ENCODE measurements at places on chromosomes 7 and 10.

DNA sequence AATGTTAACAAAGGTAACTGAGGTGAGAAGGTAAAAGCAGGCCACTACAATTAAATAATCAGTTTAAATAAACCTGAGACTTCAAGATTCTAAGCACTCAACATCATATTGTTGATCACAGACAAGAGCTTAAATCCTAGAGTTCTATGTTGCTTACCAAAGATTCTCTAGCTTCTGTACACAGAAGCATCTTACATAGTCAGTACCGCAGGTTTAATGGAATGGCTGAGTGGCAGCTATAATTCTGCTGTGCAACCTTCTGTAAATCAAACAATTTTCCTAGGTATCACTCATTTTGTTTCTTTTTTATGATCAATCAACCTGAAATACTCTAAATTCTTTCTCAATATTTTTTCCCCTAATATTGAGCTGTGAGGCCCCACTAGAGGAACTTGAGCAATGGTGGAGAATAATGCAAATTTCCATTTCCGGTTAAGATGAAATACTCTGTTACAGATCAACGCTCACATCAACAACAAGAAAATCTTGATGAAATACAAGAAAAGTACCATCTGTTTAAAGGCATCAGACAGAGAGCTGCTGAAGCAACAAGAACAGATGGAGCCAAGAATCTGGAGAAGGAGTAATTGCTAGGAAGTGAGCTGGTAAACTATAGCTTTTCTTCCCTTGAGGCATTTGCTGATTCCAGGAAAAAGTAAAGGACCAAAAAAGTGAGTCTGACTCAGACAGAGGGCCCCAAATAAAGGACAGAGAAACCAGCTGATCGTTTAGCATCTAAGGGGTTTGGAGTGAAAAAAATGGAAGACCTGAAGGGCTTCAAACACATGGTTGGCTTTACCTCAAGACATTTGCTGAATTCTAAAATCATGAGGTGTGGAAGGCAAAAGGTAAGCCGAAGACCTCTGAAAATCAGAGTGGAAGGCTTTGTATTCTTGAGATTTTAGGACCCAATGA is 22.6 kb downstream of the PNPLA8 start:
- peak; percentile 10 for DNase-seq

GRCh38 chr7:37912756-37913155 is 3.9 kb downstream of the SFRP4 start:
- no peak for DNase-seq

DNA sequence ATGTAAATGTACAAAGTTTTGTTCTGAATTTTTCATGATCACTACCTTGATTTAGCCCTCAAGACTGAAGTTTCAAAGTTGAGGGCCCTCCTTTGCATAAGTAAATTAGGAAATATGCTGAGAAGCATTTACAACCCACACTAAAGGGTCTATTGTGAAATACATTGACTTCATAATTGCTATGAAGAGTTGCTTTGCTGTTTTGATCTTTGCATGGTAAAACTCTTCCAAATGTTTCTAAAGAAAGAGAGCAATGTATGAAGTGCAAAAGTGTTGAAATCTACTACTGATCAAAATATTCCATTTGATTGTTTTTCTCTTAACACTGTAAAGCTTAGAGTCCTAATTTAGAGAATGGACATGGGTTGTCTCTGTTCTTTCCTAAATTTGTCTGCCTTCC is 77.2 kb downstream of the C7orf25 start:
- DNase-seq = no peak

DNA sequence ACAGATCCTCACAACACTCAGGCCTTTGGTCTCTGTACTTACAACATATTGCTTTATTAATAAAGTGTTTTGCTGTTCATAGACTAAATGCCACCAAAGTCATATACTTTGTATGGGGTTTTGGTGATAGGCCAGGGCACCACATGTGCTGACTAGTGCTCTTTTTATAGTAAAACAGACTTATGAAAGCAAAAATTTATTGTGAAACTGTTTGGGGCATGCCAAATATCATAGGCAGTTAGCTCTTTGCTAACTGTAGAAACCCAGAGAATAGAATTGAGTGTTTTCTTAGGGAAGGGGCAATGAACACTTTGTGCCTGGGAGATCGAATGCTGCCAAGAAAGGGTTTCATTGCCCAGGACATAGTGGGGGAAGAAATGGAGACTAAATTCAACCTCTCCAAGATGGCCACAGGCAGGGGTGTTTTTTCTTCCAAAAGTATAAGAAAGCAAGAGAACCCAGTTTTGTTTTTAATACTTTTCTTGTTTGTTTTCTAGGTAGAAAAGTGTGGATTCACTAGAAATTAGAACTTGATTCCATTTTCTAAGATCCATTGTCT is 142.7 kb downstream of the TRIL start:
- no peak for DNase-seq

- DNase-seq = no peak
These were observed 370.1 kb downstream of the IPMK start for GRCh38 chr10:57897611-57898010.

GRCh38 chr7:151900986-151901621 is 24.2 kb upstream of the PRKAG2 start:
- peak; percentile 11 for DNase-seq

- DNase-seq = no peak
These were observed 357.1 kb upstream of the AOAH start for GRCh38 chr7:37081436-37081835.

DNA sequence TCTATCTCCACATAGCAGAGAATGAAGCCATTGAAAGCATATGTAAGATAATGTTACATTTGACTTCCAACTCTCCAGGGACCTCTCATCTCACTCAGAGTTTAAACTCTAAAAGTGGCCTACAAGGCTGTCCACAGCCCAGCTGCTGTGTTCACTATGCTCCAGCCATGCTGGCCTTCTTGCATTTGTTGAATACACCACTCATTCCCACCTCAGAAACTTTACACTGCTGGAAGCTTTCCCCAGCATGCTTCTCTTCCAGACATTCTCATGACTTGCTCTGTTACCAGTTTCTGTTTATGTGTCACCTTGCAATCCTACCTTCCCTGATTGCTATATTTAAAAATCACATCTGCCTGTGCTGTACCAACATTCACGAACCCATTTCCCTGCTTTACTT is 167.2 kb downstream of the WNT2 start:
- no peak for DNase-seq

- DNase-seq = peak; percentile 98
These were observed 31.6 kb downstream of the IL15RA start for GRCh38 chr10:5945561-5946418.

DNA sequence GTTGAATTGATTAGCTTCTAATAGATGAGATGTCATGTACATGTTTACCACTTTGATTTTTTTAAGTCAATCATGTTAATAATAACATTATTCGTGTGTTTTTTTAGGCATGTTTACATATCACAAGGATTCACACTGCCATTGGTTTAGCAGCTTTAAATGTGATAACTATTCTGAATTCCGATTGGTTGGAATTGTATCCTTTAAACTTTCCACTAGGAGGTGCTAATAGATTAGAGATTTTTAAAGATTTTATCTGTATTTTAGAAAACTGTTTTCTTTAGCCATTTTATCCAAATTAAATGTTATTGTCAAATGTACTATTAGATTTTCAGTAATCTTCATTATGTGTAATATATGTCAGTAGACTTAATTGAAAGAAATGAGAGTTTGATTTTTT is 83.2 kb downstream of the HECTD2 start:
- peak; percentile 17 for DNase-seq

DNA sequence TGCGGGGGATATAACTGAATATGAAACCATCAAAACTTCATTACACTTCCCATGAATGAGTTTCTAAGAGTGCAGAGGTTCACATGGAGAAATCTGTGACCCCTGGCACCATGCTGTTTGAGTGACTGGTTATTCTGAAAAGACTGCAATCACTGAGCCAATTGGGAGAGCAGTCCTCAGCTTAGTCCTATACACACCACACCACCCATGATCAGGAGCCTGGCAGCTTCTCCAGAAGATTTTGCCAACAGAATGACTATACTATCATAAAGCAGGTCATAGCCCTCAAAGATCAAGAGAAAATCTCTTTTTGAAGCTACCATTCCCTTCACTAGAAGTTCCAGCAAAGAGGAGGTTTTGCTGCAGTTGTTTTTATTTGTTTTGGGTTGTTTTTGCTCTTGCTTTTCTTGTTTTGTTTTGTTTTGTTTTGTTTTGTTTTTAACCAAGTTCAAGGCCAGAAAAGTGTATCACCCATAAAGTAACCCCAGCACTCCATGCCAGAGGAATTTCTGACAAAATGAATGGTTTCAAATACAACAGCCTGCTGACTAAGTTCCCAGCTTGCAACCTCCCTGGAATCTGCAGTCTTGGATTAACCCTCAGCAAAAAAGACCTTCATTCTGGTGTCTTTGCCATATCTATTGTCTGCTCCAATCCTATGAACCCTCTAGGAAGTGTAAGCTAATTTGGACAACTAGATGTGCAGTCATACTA is 19.7 kb upstream of the HGF start:
- peak; percentile 16 for DNase-seq

GRCh38 chr10:3654980-3655379 is 130.0 kb downstream of the KLF6 start:
- no peak for DNase-seq

- DNase-seq = peak; percentile 15
These were observed 10.4 kb downstream of the ATG9B start for GRCh38 chr7:151013733-151014497.

GRCh38 chr10:42809676-42810075 is 27.1 kb downstream of the BMS1 start:
- no peak for DNase-seq

GRCh38 chr10:60820093-60820754 is 41.9 kb downstream of the CDK1 start:
- no peak for DNase-seq

- no peak for DNase-seq
These were observed 102.5 kb upstream of the APBB1IP start for GRCh38 chr10:26335574-26336093.

DNA sequence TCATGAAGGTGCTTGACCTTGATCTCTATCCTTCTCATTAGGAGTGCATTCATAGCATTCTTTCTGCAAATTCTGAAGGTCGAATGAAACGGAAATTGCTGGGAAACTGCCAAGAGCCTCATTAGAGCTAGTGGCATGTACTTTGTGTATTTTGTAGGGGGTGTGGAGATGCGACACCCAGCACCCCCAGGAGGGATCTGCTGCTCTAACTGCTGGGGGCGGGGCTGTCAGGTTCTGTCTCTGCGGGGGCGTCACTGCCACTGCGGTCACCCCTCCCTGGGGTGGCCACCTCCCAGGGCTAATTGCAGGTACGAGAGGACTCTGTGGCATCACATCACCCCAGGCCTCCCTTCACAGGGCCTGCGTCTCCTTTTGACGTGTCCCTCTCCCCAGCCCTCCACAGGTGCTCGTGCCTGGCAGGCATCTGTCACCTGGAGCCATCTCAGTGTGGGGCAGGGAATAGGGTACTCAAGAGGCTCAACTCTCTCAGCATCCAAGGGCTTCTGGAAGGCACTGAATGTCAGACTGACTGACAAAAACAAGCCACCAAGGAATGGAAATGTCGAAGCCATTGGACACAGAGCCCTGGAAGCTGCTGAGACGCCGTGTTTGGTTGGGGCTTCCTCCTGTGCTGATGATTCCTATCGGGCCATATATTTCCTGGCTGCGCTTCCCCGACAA is 151.1 kb downstream of the ACTR3B start:
- no peak for DNase-seq

DNA sequence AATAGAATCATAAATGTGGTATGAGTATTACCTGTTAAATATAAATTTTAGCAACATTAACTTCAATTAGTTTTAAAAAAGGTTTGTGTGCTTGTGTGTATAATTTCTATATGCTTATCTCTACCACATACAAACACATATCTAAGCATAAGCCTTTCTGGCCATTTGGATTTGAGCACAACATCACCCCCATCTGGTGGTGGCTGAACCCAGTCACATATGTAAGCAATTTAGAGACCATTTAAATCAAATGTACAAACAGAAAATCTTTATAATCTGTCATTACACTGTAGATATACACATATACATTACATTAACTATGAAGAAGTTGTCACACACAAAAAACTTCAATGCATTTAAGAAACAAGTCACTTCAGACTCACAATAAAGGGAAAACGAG is 31.7 kb downstream of the GPR22 start:
- no peak for DNase-seq

- no peak for DNase-seq
These were observed 23.1 kb downstream of the GNG11 start for GRCh38 chr7:93944673-93945072.

GRCh38 chr7:136174477-136175125 is 197.4 kb upstream of the MTPN start:
- no peak for DNase-seq

- no peak for DNase-seq
These were observed 416.4 kb downstream of the GFRA1 start for GRCh38 chr10:115856580-115856979.

- DNase-seq = no peak
These were observed 1.4 kb downstream of the LARP4B start for GRCh38 chr10:929960-930624.

DNA sequence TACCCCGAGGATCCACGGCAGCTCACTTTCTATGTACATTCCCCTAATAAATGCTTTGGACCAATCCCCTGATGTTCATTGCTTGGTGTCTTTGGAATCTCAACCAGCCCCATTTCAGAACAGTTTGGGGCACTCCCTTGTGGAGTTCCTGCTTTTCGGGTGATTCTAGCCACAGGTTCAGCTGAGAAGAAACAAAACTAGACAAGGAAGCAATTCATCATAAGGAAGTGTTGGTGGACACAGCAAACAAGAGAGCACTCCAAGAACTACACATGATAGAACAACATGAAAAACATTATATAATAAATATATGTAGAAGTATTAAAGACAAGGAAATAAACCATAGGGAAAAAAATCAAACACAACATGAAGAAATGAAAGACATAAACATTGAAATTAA is 6.0 kb upstream of the CCDC136 start:
- no peak for DNase-seq

DNA sequence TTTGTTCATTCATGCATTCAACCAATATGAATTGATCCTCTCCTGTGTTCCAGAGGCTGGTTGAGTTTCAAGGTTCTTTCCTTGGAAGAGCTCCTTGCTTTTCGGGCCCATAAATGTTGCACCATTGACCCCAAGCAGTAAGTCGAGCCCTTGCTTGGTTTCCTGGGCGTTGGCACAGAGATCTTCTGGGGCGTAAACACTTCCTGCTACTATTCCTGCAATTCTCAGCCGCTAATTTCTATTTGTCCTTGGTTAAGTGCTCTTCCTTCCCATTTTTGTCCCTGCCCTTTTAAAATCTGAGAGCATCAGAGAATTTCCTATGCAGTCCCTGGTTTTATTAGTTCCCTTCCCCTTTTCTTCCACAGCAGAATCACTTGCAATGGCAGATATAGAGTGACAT is 44.1 kb upstream of the ADRB1 start:
- DNase-seq = no peak

GRCh38 chr10:94025806-94026205 is 32.1 kb downstream of the PLCE1 start:
- DNase-seq = no peak

- peak; percentile 60 for DNase-seq
These were observed 68.9 kb upstream of the NMT2 start for GRCh38 chr10:15237351-15237750.

All from GM04503 (cell line).